ENCODE measurements at places on chromosomes 6 and 20.

GRCh38 chr20:21090111-21090618 lies 16.0 kb downstream of the LINC00237 start:
- no peak for DNase-seq

GRCh38 chr6:21780141-21780540 lies 186.6 kb downstream of the SOX4 start:
- no peak for DNase-seq

GRCh38 chr20:3398681-3399252 lies 8.7 kb downstream of the DNAAF9 start:
- DNase-seq: no peak

DNA sequence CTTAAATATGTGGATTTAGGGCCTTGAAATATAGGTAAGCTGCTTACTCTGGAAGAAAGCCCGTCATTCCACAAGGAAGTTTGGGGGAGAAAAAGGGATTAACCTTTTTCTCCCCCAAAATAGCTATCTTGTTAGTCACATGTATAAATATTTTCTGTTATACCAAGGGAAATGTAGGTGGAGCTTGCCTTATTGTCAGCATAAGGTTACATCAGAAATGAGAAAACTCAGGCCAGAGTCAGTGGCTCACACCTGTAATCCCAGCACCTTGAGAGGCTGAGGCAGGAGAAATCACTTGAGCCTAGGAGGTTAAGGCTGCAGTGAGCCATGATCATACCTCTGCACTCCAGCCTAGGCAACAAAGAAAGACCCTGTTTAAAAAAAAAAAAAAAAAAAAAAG lies 129.9 kb downstream of the LRFN2 start:
- DNase-seq: no peak

GRCh38 chr6:66993272-66993671 lies 1286.2 kb upstream of the EYS start:
- no peak for DNase-seq

DNA sequence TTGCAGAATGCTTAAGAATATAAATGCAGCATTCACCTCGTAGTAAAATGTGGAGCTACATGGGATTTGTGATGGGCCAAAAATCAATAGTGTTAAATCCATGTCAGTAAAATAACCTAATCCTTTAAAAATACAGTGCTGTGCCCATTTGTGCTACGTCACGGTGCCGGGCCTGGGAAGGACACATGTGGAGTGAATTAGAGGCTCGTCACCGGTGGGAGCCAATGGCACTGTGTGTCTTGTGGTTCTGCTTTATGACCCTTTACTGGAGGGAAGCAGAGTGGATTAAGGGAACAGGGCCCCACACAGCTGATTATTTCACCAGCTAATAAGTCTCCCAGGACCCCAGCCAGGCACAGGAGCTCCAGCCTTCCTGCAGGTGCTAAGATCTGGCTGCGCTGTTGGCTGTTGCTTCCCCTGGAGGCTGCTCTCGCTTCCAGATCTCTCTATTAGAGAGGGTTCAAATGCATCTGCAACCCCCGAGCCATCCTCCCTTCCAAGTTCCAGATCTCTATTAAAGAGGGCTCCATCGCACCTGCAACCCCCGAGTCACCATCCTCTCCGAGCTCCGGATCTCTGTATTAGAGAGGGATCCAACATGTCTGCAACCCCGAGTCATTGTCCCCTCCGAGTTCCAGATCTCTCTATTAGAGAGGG lies 405.8 kb downstream of the CDH4 start:
- DNase-seq: no peak
